Motor neuron (in vitro differentiated cells): ENCODE measurements at places on chromosomes 3 and 15.

- no peak for ATAC-seq
These were observed 808.7 kb downstream of the GRM7 start for GRCh38 chr3:7669641-7670040.

DNA sequence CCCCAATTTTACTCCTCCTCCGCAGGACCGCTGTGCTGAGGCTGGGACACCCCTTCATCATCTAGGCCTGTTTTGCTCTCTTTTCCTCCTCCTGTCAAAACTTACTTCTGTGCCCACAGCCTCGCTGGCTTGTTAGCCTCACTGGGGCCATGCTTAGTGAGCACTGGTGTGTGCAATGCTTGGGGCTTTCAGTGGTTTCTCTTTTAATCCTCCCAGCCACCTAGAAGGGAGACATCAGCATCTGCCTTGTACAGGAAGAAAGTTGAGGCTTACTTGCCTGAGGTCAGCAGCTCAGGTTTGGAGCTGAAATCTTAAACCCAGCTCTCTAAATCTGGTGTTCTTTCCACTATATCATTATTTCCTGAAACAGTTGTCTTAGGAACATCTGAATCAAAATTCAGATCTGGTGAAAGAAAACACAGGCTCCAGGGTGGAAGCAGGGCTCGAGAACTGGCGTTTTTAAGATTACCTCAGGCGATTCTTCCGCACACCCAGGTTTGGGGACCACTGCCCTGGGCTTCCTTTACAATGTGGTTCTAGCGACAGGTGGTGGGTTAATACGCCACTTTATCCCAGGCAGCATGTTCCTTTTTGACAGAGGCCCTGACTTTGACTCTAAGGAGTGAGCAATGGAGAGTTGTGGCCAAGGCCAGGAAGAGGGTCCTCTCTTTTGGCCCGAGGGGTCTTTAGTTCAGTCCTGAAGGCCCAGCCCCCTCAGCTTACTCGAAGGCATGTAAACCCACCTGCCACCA, 3.8 kb downstream of the THSD4 start:
- ATAC-seq: no peak

GRCh38 chr15:100266166-100266565, 75.6 kb downstream of the ADAMTS17 start:
- ATAC-seq: no peak

- peak; percentile 86 for ATAC-seq
These were observed 296.6 kb downstream of the SUCLG2 start for GRCh38 chr3:67357610-67358458.

- peak; percentile 64 for ATAC-seq
These were observed 72.7 kb downstream of the IL1RAP start for GRCh38 chr3:190586631-190587011.

DNA sequence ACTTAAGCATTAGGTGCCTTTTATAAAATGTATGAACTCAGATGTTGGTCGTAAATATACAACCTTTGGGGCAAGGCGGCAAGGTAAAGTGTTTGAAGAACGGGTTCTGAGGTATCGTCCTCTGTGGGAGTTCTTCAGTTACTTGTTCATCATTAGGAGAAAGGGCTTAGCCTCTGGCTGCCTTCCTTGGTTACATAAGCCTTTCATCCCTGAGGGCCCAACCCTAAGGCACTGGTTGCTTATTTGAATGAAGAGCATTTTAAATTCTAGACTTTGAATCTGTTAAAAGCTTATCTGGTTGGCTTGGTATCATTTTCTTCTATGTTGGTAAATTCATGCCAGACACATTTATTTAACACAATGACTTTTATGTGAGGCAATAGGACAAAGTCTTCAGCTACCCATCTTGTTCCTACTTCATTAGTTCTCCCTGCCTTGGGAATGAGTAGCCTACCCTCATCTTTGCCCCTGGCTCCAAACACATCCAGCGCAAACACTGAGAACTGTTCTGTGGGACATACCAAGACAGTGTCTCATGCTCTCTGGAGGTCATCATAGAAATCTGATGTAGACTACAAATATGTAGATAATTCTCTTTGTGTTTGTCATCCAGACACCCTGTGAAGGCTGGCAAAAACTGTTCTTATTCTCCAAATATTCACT, 12.4 kb upstream of the CCDC80 start:
- no peak for ATAC-seq

GRCh38 chr3:190694335-190695001, 168.0 kb downstream of the GMNC start:
- no peak for ATAC-seq

DNA sequence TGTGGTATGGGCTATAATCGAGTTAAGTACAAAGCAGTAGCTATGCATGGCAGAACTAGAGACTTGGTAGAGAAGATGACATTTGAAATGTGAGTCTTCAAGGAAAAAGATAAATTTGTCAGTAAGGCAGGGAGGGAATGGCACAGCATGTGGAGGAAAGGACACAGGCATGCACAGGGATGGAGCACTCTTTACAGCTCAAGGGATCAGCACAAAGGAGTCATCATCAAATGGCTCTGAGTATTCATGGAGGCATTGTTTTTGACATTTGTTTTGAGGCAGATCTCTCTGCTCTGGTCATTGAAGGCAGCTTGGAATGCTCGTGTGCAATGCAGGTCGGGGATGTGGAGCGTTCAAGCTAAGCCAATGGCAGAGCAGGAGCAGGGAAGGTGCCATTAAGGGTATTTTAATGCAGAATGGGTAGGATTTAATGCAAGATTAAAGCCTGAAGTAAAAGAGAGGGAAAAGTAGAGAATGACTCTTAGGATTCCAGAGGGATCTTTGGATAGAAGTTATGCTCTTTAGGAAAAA, 213.0 kb downstream of the MYRIP start:
- no peak for ATAC-seq

GRCh38 chr15:58334803-58335202, 97.0 kb upstream of the LIPC start:
- ATAC-seq: no peak

DNA sequence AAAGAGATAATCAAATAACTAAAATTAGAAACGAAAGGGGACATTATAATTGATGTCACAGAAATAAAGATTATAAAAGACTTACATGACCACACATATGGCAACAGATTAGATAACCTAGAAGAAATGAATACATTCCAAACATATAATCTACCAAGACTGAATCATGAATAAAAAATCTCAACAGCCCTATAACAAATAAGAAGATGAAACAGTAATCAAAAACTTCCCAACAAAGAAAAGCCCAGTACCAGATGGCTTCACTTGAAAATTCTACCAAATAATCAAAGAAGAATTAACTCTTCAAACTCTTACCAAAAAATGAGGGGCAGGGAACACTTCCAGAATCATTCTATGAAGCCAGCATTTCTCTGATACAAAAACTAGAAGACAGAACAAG, 11.8 kb downstream of the TOP2B start:
- no peak for ATAC-seq

GRCh38 chr15:77762747-77763355, 130.1 kb upstream of the LINGO1 start:
- ATAC-seq: no peak

DNA sequence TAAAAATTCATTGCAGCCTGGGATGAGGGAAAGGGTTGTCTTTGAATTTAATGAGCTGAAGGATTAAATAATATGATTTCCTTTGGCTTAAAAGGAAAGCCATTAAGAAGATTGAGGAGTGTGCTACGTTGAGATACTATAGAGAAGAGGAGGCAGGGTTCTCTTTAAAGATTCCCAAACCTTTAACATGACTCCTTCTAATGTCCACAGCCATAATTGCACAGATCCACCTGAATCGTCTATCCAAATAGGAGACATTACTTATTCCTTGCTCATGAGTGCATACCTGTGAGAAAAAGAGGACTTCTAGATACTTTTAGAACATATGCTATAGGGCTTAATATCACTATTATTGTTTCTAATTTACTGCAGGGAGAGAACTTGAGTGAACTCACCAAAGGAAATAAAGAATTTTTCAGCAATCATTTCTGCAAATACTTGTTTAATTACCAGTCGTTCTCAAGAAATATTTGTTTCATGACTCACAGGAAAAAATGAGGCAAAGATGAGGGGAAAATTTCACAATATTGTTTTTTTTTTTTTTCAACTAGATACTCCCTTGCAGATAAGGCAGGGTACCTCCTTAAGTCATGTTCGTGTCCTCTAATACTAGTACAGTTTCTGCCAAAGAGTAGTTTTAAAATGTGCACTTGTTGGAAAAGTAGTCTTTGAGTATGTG, 8.9 kb upstream of the SUCNR1 start:
- ATAC-seq: no peak

GRCh38 chr15:42171795-42172194, 15.4 kb upstream of the PLA2G4F start:
- no peak for ATAC-seq

GRCh38 chr15:82750831-82751180, 41.1 kb upstream of the AP3B2 start:
- peak; percentile 10 for ATAC-seq

- peak; percentile 85 for ATAC-seq
These were observed 212.4 kb downstream of the OPA1 start for GRCh38 chr3:193805448-193805847.

- no peak for ATAC-seq
These were observed at the start of gene GNB5 for GRCh38 chr15:52191207-52191606. Gene GNB5 (minus strand): TSS chr15:52191392. CDS start chr15:52184676, 6,716 bp downstream.

DNA sequence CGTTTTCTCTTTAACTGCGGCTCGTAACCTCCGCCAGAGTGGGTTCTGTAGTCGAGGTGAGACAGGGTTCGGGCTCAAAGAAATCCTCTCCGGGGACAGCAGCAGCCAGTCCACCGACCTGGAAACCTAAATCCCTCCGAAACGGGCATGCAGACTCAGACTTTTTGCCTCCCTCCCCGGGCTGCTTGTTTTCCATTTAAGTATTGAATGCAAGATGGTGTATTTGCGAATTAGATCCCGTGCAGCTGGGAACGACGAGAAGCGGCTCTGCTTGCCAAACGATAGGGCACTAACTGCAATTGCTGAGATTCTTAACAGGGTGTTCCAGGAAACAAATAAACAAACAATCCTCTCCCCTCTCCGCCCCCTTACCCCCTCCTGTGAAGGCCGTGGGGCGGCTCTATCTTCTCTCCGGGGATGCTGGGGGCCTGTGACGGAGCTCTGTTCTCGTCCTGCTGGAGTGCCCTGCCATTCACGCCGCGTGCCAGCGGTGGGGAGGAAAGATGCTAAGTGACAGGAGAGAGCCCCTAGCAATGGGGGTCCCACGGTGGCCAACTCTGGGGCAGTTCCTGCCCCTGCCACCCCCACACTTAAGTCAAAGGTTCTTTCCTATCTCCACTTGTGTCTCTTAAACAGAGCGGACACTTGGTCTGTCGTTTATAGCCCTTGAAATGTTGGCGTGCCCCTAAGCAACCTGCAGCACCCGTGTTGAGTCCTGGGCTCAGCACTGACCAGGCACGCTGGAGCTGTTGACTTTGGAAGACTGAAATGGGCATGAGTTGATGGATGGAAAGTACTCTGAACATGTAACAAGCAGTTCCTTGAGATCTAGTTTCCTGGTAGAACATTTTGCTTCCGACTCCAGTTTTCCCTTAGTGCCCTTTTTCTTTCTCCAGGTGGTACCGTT, 1.3 kb upstream of the ETV5 start:
- ATAC-seq: no peak

DNA sequence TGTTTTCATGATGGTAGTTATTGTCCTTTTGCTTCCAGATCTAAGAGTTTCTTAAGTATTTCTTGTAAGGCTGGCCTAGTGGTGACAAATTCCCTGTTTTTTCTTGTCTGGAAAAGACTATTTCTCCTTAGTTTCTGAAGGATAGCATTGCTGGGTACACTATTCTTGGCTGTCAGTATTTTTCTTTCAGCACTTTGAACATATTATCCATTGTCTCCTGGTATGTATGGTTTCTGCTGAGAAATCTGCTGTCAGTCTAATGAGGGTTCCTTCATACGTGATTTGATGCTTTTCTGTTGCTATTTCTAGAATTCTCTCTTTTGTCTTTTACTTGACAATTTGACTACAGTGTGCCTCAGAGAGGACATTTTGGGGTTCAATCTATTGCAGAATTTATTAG, 134.3 kb downstream of the CGGBP1 start:
- ATAC-seq: no peak

DNA sequence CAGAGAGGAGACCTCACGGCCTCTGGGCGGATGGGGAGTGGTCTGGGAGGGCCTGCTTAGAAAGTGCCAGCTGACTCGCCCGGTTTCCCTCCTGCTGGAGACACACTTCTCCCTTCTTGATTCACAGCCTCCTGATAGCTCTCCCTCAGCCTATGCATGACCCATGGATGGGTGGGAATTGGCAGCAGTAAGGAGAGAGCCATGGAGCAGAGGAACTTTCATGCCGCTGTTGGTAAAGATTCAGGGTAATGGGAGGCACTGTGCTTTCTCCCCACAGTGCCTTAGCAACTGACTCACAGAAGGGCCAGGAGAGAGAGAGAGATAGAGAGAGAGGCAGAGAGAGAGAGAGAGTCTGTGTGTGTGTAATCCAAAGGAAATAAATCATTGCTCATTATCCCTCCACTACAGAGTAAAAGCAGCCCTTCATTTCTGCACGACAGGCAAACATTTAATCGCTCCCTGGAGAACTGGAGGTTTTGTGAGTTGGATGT, 82.8 kb downstream of the SEMA5B start:
- ATAC-seq: peak; percentile 82

DNA sequence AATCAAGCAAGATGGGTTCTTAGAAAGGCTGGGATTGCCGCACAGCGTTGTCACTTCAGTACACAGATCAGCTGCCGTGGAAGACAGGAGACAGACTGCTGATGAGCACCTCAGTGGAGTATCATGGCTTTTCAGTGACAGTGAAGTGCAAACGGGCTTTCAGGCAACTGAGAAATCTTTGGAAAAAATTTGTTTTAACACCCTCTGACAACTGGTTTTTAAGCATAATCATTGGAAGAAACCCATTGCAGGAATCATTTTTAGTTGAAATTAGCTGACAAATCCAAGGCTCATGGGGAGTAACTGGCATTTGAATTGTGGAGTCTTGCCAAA, 418.8 kb downstream of the OTOL1 start:
- ATAC-seq: peak; percentile 18

DNA sequence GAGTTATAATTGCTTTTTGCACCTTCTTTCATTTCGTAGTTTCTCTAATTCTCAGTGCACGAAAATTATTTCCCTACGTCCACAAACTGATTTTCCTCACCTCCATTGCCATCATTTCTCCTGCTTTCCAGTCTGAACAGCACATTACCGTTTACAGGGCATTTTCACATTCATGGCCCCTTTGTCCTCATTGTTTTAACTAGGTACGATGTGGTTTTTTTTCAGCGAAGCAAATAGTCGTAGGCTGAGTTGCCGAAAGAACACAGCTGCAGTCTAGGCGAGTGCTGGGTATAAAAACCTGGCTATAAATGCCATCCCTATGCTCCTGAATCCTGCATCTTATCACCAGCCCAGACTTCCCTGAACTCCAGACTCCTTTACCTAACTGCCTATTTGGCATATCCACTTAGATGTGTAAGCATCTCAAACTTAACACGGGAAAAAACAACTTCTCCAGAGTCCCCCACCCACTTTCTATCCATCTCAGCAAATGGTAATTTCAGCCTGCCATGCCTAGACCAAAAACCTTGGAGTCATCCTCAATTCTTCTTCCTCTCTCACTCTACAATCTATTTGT, 691 bp upstream of the FSIP1 start:
- no peak for ATAC-seq

- no peak for ATAC-seq
These were observed 98.6 kb downstream of the TPRA1 start for GRCh38 chr3:127491909-127492308.

- ATAC-seq: peak; percentile 77
These were observed 273.9 kb downstream of the IGSF11 start for GRCh38 chr3:118760585-118761290.
